ENCODE measurements at places on chromosomes 7 and 10.

- no peak for ATAC-seq
Observed at GRCh38 chr7:123271231-123271630, 71.5 kb upstream of the SLC13A1 start.

- ATAC-seq = no peak
Observed at GRCh38 chr10:67015225-67015624, 89.4 kb downstream of the LRRTM3 start.

GRCh38 chr10:116511365-116511764 is 34.4 kb upstream of the PNLIP start:
- no peak for ATAC-seq

- ATAC-seq = no peak
Observed at GRCh38 chr7:127828843-127829500, 177.0 kb downstream of the SND1 start.

GRCh38 chr7:87479951-87480350 is 4.5 kb upstream of the ABCB4 start:
- ATAC-seq = no peak

All from SK-N-SH treated with all-trans-retinoic acid at 6 μM for 48 hours (cell line).